ENCODE measurements at places on chromosomes 2 and 18. TPM values are rescaled to one million over a fixed set of nuclear protein-coding genes. Genes with fewer than 3 reads are reported as not detected.

- DNase-seq = no peak
- no peaks in the 10 kb centered on the region for H3K36me3 ChIP-seq
- H3K4me1 ChIP-seq = peaks cover 19% of the 10 kb centered on the region
- no peak overlapping the region for H3K27ac ChIP-seq
- H3K27me3 ChIP-seq = peaks cover 38% of the 10 kb centered on the region
These were observed 35.7 kb downstream of the CELF4 start for GRCh38 chr18:37529863-37530262.

DNA sequence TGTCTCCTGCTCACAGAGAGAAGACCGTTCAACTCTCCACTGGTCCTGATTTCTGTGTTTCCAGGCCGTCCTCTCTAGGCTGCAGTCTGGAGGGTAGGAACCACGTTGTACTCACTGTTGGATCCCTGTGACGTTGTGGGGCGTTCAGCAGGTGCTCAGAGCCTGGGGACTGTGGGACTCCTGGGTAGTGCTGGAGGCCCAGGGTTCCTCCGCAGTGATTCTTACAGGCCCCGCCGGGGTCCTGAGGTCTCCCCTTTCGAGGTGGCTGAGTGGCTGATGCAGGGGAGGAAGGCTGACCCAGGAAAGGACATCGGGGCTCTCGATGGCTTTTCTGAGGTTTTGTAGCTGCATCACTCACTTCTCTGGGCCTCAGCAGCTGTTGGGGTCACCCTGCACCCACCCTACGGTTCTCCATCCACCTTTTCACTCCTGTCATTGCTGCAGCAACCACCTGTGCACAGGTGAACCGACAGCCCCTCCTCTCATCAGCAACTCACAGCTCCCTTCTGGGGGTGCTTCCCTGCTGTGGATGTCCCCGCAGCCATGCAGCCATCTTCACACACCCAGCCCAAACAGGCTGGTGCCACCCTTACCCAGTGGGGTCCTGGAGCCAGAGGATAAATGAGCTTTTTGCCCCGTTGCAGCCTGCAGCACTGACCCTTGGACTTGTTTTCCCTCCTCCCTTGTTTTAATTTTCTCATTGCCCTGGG lies 169.6 kb upstream of the HDAC4 start:
- H3K4me1 ChIP-seq = peaks cover 6% of the 10 kb centered on the region
- H3K27me3 ChIP-seq = peaks cover 3% of the 10 kb centered on the region
- no peaks in the 10 kb centered on the region for H3K36me3 ChIP-seq
- H3K4me3 ChIP-seq = no peak overlapping the region
- DNase-seq = no peak

DNA sequence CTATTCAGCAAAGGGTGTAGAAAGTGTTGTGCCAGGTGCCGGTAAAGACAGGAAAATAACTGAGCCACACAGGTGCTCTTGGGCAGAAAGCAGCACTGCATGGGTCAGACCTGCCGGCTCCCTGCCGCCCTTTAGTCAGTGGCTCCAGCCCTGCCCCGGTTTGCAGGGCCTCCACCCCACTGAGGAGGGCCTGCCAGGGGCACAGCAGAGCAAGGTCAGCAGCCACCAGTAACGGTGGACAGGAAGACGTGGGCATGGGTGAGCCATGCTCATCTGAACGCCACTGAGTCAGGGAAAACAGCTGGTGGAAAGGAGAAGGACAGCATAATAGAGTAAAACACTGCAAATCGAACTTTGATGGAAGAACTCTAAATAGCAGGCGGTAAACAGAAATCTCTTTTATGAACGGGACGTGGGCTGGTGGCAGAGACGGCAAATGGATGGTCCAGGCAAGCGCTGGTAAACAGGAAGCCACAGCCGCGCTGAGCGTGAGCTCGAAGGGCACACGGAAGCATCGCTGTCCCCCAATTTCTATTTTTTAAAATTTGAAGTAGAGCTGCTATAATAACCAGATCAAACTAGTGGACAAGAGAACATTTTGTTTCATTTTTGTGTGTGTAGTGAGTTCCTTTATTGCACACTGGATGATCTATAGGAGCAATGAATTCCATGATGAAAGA lies 141.8 kb upstream of the ALKAL2 start:
- H3K4me3 ChIP-seq = no peak overlapping the region
- H3K4me1 ChIP-seq = peaks cover 11% of the 10 kb centered on the region
- no peaks in the 10 kb centered on the region for H3K27me3 ChIP-seq
- no peak overlapping the region for H3K27ac ChIP-seq
- no peaks in the 10 kb centered on the region for H3K36me3 ChIP-seq

Gene SIX2
- not detected for total RNA-seq

DNA sequence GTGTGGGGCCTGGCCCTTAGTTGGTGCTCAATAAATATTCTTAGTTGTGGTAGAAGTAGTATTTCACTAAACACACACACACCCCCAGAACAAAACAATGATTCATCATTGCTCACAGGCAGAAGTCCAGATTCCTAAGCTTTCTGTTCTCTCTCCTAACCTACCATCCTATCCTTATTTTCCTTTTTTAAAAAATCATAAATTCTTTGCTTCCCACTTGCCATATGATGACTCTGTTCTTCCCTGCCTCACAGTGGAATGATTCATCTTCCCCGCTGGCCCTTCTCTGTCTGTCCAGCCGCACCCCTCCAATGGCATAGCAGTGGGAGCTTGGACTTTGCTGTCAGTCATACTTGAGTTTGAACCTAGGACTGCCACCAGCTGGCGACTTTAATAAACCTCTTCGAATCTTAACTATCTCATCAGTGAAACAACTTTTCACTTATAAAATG lies 5.2 kb downstream of the EML6 start:
- no peak overlapping the region for H3K4me3 ChIP-seq
- no peak overlapping the region for H3K27ac ChIP-seq
- DNase-seq = no peak

Measured in neural crest cell (in vitro differentiated cells).